Activated naive CD8-positive, alpha-beta T cell treated with anti-CD3 and anti-CD28 coated beads, Interleukin-2, amount 10 ng/mL, durations not matched to agents 7 days and 5 days (primary cell): ENCODE measurements at places on chromosomes 1 and 21.

DNA sequence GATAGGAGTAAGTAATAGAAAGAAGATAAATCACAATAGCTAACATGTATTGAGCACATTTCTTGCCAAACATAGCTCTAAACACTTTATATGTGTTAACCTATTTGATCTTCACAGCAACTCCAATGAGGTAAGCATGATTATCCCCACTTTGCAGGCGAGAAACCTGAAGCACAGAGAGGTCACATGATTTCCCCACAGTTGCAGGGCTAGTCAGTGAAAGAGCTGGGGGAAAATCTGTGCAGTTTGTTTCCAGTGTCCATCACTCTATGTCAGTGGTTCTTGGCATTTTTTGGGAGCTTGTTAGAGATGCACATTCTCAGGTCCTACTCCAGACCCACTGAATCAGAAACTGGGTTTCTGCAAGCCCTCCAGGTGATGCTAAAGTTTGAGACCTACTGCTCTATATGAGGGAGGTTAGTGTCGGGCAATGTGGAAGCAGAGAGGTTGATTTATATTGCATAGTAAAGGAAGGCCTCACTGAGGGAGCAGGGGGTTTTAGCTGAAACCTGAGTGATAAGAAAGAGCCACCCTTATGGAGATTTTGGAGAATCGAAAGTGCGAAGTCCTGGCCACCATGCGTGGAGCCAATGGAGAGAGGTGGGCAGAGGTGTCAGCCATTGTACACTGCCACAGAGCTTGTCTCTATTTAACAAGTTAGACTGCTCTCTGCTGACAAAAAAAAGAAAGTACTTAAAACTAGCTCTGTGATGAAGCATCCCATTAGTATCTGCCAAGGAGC is 20.9 kb downstream of the MCOLN3 start:
- peak overlapping the region; percentile 51 for H3K4me3 ChIP-seq
- no peaks in the 10 kb centered on the region for H3K36me3 ChIP-seq
- no peaks in the 10 kb centered on the region for H3K27me3 ChIP-seq
- peaks cover 9% of the 10 kb centered on the region for H3K4me1 ChIP-seq

GRCh38 chr1:41963636-41964035 is 44.9 kb upstream of the HIVEP3 start:
- peaks cover 8% of the 10 kb centered on the region for H3K36me3 ChIP-seq
- no peak overlapping the region for H3K27ac ChIP-seq
- peaks cover 6% of the 10 kb centered on the region for H3K27me3 ChIP-seq
- no peaks in the 10 kb centered on the region for H3K4me1 ChIP-seq
- no peak for DNase-seq

GRCh38 chr1:93489756-93490155 is 41.8 kb downstream of the FNBP1L start:
- no peaks in the 10 kb centered on the region for H3K4me1 ChIP-seq
- H3K36me3 ChIP-seq = no peaks in the 10 kb centered on the region

- no peaks in the 10 kb centered on the region for H3K36me3 ChIP-seq
- no peaks in the 10 kb centered on the region for H3K27me3 ChIP-seq
- H3K27ac ChIP-seq = peak overlapping the region; percentile 31
- H3K4me1 ChIP-seq = peaks cover 44% of the 10 kb centered on the region
These were observed 20.2 kb downstream of the SLC27A3 start for GRCh38 chr1:153795330-153795837.

DNA sequence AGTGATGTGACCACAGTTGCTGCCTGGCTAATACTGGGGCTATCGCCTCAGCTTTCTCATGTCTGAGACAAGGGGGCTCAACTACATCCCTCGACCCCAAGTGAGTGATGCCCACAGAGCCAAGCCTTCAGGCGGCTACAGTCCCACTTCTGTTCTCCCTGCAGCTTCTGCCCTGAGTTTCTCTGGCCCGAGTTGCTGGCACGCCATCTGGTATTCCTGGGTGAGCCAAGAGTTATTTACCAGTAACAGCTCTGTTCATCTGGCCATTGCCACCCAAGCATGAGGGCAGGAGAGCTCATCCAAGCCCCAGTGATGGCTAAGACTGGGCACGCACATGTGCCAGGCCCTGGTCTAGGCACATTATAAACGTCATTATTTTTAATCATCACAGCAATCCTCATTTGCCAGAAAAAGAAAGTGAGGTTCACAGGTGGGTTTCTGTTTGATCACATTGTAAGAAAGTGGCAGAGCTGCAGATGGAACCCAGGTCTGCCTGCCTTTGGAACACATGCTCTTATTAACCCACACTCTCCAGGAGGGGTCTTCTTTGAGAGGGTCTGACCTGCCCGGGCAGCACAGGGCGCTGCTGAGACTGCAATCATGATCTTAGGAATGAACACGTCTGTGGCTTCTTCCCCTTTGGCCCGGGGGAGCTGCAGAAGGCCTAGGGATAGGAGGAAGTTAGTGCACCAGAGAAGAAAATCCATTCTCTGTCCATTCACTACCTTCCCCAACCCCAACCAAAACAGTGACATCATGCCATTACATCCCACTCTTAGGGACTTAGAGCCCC is 27.5 kb downstream of the KCND3 start:
- H3K4me3 ChIP-seq = no peak overlapping the region
- H3K27ac ChIP-seq = no peak overlapping the region
- no peak for DNase-seq
- H3K36me3 ChIP-seq = no peaks in the 10 kb centered on the region
- H3K27me3 ChIP-seq = peaks cover 13% of the 10 kb centered on the region
- H3K4me1 ChIP-seq = no peaks in the 10 kb centered on the region

DNA sequence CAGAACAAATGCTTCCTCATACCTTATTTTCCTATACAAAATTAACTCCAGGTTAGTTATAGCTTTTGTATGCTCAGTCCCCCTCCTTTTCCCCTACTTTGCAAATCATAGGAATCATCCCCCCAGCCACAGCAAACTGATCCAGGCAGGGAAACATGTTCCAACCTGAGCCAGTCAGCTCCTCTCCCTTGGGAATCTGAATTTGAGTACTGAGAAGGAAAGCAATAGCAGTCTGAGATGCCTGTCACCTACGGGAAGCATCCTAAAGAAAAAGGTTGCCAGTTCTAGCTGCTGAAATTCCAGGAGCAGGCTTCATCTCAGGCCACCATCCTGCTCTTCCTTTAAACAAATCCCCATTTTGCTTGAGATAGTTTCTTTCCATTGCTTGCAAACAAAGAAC is 6.9 kb downstream of the ADSS2 start:
- H3K27ac ChIP-seq = no peak overlapping the region
- peaks cover 28% of the 10 kb centered on the region for H3K36me3 ChIP-seq
- H3K4me3 ChIP-seq = no peak overlapping the region
- H3K4me1 ChIP-seq = peaks cover 26% of the 10 kb centered on the region
- DNase-seq = no peak

DNA sequence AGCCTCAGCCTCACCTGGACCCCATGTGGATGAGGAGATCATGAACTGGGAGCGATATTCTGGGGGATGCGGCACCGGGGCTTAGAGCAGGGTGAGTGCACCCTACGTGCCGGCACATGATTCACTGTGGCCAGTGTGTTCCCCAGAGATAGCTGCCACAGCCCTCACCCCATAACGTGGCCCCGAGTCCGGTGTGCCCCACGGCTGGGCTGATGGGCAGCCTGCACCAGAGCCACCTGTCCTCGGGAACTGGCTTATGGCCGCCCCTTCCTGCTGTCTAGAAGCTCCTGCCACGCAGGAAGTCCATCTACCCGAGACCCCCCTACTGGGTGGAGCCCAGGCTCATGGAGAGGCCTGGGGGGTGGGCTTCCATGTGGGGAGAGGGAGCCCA is 39.1 kb upstream of the SLC19A1 start:
- peaks cover under 1% of the 10 kb centered on the region for H3K36me3 ChIP-seq
- H3K4me3 ChIP-seq = no peak overlapping the region
- no peaks in the 10 kb centered on the region for H3K4me1 ChIP-seq
- H3K27me3 ChIP-seq = peaks cover 11% of the 10 kb centered on the region
- no peak overlapping the region for H3K27ac ChIP-seq

GRCh38 chr1:2344121-2344681 is 47.2 kb downstream of the MORN1 start:
- H3K4me1 ChIP-seq = no peaks in the 10 kb centered on the region
- H3K27ac ChIP-seq = no peak overlapping the region
- no peaks in the 10 kb centered on the region for H3K36me3 ChIP-seq
- DNase-seq = no peak

DNA sequence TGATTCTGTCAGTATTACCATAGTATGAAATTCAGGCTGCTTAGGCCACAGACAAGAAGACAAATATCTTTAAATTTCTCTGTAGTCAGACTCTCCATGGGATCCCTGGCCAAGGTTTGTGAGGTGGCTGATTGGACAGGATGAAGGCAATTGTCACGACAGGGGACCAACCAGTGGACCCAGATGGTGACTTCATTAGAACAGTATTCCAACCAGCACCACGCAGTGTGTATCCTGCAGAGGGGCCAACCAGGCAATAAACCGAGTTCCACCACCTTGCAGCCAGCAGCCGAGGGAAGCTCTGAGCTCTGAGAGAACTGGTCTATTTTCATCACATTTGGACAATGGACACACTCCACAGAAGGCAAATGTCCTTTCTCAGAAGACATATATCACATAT is 16.1 kb downstream of the DSCAM start:
- H3K27me3 ChIP-seq = no peaks in the 10 kb centered on the region
- H3K4me3 ChIP-seq = no peak overlapping the region
- no peaks in the 10 kb centered on the region for H3K36me3 ChIP-seq
- DNase-seq = no peak

- H3K4me3 ChIP-seq = no peak overlapping the region
- peaks cover 2% of the 10 kb centered on the region for H3K4me1 ChIP-seq
- DNase-seq = no peak
- no peak overlapping the region for H3K27ac ChIP-seq
- H3K27me3 ChIP-seq = peaks cover 3% of the 10 kb centered on the region
These were observed 7.1 kb upstream of the PALMD start for GRCh38 chr1:99638853-99639252.

GRCh38 chr1:214694769-214695168 is 91.8 kb downstream of the CENPF start:
- no peak overlapping the region for H3K27ac ChIP-seq
- no peak overlapping the region for H3K4me3 ChIP-seq
- H3K4me1 ChIP-seq = no peaks in the 10 kb centered on the region
- no peaks in the 10 kb centered on the region for H3K27me3 ChIP-seq
- no peak for DNase-seq
- H3K36me3 ChIP-seq = no peaks in the 10 kb centered on the region
